ENCODE measurements at places on chromosomes 11 and 22.

GRCh38 chr22:44881624-44882023 is 128.2 kb downstream of the PHF21B start:
- no peak for DNase-seq

DNA sequence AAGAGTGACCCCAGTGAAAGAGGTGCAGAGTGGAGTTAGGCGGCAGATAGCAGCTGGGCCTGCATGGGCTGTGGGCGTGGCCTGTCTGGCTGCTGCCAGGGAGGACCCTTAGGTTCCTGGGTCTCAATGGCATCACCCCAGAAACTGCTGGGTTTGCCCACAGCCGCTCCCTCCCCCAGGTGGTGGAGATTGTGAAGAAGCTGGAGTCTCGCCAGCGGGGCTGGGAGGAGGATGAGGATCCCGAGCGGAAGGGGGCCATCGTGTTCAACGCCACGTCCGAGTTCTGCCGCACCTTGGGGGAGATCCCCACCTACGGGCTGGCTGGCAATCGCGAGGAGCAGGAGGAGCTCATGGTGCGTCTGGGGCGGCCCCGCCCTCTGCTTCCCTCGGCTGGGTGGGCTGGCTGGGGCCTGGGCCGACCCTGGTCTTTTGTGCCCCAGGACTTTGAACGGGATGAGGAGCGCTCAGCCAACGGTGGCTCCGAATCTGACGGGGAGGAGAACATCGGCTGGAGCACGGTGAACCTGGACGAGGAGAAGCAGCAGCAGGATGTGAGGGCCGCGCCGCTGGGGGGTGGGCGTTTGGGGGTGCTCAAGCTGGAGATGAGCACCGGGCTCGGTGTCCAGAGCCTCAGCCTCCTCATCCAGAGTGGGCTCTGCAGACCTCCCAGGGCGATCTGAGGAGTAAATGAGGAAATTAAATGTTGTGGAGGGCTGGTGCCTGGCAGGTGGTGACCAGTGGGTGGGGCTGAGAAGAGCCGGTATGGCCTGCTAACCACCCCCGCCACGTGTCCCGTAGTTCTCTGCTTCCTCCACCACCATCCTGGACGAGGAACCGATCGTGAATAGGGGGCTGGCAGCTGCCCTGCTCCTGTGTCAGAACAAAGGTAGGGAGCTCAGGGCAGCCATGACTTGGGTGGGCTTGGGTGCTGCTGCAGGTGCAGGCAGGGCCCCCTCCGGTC is 15.0 kb downstream of the SART1 start:
- DNase-seq: no peak

DNA sequence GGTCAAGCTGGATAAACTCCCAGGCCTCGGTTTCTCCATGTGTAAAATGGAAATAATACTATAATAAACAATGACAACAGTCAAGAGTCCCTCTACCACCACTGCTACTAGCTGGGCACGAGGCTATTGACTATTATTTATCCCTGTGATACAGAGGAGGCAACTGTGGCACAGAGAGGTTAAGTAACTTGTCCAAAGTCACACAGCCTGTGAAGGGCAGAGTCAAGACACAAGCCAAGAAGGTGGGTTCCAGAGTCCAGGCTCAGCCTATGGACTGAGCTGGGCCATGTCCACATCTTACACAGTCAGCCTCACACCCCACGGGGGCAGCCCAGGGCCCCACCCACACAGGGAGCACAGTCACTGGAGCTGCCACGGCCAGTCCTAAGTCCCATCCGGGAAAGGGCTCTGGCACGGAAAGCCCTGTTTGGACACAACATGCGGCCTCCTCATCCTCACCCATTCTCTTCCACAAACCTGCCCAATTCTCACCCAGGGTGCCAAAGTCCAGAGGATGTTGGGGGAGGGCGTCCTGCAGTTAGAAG is 384.0 kb downstream of the SHANK2 start:
- no peak for DNase-seq

DNA sequence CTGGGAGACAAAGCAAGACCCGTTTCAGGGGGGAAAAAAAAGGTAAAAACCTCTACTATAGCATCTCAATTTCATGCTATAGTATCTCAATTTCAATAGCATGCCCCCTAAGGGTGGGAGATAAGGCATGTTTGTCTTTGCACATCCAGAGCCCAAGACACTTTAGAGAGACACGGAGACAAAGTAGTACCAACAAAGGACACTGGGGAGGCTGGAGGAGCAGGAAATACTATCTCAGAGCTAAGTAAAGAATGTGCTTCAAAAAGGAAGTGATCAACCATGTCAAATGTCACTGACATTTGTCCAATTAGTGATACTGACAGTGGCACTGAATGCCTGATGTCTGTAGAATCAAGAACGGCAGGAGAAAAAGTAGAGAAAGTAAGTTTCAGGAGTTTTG is 68.6 kb downstream of the RRAS2 start:
- no peak for DNase-seq

GRCh38 chr11:60985501-60985900 is 14.0 kb downstream of the CD6 start:
- no peak for DNase-seq

GRCh38 chr22:36913427-36914389 is at the start of gene CSF2RB:
Gene CSF2RB, plus strand, starts transcription at chr22:36913628. Its CDS starts 8,580 bp downstream, at chr22:36922208.
- peak; percentile 22 for DNase-seq

- DNase-seq: no peak
Measured at GRCh38 chr11:43818220-43818619, 62.4 kb upstream of the ALKBH3 start.

DNA sequence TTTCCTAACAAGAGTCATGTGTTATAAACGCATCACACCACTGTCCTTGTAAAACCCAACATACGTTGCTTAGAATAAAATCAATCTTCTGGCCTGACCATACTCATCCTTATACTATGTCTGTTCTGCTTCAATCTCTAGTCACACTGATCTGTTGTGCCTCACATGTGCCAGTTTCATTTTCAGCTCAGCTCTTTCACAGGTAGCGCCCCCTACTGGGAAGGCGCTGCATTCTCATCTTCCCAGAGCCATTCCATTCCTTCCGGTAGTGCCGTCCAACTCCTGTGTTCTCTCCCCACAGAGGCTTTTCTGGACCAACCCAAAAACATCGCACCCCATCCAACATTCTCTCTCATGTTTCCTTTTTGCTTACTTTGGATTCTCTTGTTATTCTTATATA is 22.2 kb downstream of the CASP5 start:
- peak; percentile 73 for DNase-seq

GRCh38 chr11:62466444-62466843 is 47.6 kb downstream of the SCGB1A1 start:
- DNase-seq: no peak

DNA sequence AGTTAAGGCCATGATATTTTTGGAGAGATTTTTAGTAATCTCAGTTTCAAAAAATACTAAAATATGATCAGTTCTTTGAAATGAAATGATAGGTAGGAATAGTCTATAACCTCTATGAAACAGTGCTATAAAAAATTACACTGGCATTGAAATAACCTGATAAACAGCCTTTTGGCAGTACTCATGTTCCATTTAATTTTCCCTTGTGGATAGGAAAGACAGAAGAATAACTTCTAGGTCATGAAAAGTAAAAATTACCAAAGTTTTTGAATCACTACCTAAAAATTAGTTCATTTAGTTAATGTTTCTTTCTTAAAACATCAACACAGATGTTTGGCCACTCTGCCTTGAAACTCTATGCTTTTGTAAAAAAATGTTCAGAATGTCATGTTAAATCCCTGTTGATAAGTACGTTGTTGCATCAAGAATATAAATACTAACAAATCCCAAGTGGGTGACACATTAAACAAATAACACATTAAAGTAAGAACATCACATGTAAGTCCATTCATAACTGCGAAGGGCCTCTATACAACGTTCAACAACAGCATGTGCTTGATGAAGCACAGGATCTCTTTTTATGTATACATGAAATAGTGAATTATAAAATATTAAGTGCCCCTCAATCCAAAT is 290.2 kb downstream of the SWAP70 start:
- no peak for DNase-seq

GRCh38 chr11:46360878-46361277 is 13.6 kb downstream of the DGKZ start:
- DNase-seq: no peak

GRCh38 chr22:41752011-41752970 is 48.2 kb upstream of the CCDC134 start:
- no peak for DNase-seq

GRCh38 chr22:49433717-49434611 is 393.7 kb downstream of the BRD1 start:
- no peak for DNase-seq

DNA sequence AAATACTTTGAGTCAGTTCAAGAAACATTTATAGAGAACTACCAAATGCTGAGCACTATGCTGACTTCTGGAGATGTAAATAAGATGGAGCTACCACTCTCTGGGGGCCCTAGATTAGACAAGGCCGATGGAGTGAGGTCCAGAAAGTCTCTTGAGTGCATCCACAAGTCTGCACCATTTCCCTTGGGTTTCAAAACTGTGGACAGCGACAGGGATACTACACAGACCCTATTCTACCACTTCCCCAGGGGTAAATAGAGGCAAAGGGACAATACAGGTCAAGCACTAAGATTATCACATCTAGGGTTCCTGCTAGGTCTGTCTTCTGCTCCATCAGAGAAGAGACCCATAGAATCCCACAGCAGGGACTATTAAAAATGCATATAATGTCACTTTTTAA is 183.2 kb downstream of the GRIA4 start:
- no peak for DNase-seq

DNA sequence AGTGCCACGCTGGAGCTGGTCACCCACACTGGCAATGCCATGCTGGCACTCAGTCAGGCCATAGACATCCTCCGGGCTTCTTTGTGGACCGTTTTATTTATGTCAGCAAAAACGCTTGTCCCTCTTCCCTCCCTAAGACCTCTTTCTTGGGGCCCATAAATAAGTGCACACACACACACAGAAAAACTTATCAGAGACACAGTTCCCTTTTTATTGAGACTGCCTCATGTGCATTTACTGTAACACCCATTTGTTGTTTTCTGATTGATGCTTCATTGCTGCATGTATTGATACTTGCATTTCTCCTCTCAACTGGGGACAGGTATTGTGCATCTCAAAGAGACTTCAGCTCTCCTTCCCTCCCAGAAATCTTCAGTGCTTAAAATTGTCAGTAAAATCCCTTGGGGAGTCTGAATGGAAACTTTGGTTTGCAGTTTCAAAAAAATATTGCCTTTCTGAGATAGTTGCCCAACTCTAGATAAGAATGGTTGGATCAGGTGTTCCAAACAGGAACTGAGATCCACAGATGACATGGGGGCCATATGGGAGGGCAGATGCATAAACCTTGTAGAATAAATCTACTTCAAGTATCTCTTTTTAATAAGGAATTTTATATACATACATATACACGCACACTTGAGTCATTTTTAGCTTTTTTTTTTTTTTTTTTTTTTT is 50.9 kb downstream of the PPP2R1B start:
- DNase-seq: no peak

DNA sequence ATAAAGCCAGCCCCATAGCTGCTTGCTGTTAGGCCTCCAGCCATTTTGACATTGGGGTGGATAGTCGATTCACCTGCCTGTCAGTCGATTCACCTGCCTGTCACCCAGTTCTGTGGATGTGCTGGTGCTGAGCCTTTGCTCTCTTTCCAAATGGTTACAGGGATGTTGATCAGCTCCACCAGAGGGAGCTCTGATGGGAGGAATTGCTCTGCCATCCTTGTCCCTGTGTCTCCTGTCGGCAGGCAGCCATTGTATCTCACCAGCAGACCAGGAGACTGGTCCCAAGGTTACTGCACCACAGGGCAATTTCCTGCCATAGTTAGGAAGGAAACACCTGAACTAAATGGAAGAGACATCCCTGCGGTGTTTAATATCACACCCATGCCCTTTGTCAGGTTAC is 6.1 kb downstream of the MPEG1 start:
- peak; percentile 11 for DNase-seq

DNA sequence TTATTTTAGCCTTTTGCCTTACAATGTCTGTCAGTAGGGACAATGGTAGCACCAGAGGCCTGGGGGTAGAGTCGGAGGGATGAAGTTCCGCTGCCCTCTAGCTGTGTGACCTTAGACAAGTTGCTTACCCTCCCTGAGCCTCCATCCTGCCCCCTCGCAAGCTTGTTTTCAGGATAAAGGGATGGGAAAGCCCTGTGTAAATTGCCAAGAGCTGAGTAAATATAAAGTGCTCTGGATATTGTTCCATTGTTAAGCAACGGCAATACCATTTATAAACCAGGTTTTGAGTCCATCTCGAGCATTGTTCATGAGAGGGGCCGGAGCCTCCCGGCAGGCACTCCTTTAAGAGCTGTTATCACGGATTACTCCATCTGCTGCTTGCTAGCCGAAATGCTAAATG is 72.9 kb downstream of the ZBTB16 start:
- no peak for DNase-seq

DNA sequence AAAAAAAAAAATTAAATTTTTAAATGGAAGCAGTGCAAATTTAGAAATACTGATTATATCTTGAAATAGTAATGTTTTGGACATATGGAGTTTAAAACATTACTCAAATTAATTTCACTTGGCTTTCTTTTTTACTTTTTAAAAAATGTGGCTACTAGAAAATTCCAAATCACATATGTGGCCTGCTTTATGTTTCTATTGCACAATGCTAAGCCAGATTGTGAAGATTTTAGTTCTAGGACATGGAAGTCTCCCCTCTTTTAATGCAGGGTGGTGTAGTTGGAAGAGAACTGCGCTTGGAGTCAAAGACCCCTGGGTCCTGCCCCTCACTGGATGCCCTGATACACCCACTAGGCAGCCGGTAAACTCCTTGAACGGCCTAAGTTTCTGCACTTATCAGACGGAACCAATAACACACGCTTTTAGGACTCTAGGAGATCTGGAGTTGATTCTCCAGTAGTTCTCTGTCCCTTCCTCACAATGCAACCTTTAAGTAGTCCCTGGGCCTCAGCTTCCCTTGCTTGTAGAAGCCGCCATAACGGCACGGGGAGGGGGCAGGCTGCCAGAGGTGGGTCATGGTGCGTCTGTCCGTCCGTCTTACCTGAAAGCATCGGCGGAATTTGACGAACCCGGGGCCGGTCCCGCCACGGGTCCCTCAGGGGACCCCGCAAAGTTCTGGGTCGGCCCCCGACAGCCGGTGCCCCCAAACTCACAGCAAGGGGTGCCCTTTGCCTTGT is 505 bp downstream of the FAM227A start:
- no peak for DNase-seq

GRCh38 chr11:107397357-107397756 is 60.3 kb downstream of the CWF19L2 start:
- DNase-seq: no peak

GRCh38 chr22:35995348-35995747 is 33.3 kb downstream of the RBFOX2 start:
- no peak for DNase-seq

GRCh38 chr11:75189108-75189507 is 38.2 kb downstream of the SLCO2B1 start:
- no peak for DNase-seq

GRCh38 chr11:12801976-12802375 is 127.8 kb downstream of the TEAD1 start:
- no peak for DNase-seq

- no peak for DNase-seq
Measured at GRCh38 chr11:86460461-86461385, 86.0 kb downstream of the CCDC81 start.

DNA sequence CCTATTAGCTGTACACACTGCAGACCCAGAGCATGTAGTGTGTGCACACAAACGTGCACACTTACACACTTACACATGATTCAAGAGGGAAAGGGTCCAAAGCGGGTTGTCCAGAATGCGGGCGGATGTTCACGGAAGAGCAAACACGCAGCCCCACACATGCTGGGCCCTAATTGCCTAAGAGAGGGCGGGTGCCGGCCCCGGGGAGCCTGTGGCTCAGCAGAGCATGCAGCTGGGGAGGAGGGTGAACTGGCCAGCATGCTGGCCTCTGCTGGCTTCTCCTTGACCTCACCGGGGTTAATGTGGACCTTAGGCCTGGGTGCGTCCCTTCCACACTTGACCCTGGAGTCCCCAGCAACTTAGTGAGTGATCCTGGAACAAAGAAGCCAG is 816.3 kb downstream of the BRD1 start:
- DNase-seq: no peak

Measured in CD4-positive, alpha-beta T cell treated with Interleukin-10 for 1 hour (primary cell).